ENCODE measurements at places on chromosomes 1 and 21. TPM values are rescaled to one million over a fixed set of nuclear protein-coding genes. Genes with fewer than 3 reads are reported as not detected.

The S100A1 gene
- not detected for total RNA-seq

- H3K27me3 ChIP-seq = no peaks in the 10 kb centered on the region
- no peak for DNase-seq
- no peak overlapping the region for H3K4me3 ChIP-seq
- no peaks in the 10 kb centered on the region for H3K4me1 ChIP-seq
- H3K36me3 ChIP-seq = no peaks in the 10 kb centered on the region
Observed at GRCh38 chr1:157487504-157487903, 64.8 kb downstream of the FCRL5 start.

GRCh38 chr1:22287946-22288520, 145.1 kb upstream of the WNT4 start:
- no peak overlapping the region for H3K4me3 ChIP-seq
- H3K36me3 ChIP-seq = no peaks in the 10 kb centered on the region
- DNase-seq = no peak
- H3K4me1 ChIP-seq = no peaks in the 10 kb centered on the region
- peaks cover 8% of the 10 kb centered on the region for H3K27me3 ChIP-seq

GRCh38 chr1:30785714-30786113, 28.1 kb upstream of the LAPTM5 start:
- no peak overlapping the region for H3K4me3 ChIP-seq
- DNase-seq = no peak
- no peaks in the 10 kb centered on the region for H3K36me3 ChIP-seq
- no peak overlapping the region for H3K27ac ChIP-seq

GRCh38 chr1:230679192-230679591, 34.7 kb downstream of the AGT start:
- no peaks in the 10 kb centered on the region for H3K27me3 ChIP-seq
- H3K4me3 ChIP-seq = no peak overlapping the region
- H3K4me1 ChIP-seq = peaks cover 4% of the 10 kb centered on the region

- no peak overlapping the region for H3K4me3 ChIP-seq
- no peak overlapping the region for H3K27ac ChIP-seq
- peak; percentile 44 for DNase-seq
Observed at GRCh38 chr1:60564916-60565750, 491.6 kb upstream of the C1orf87 start.

GRCh38 chr1:150383631-150384324, 19.8 kb downstream of the RPRD2 start:
- H3K36me3 ChIP-seq = no peaks in the 10 kb centered on the region
- H3K27ac ChIP-seq = no peak overlapping the region

DNA sequence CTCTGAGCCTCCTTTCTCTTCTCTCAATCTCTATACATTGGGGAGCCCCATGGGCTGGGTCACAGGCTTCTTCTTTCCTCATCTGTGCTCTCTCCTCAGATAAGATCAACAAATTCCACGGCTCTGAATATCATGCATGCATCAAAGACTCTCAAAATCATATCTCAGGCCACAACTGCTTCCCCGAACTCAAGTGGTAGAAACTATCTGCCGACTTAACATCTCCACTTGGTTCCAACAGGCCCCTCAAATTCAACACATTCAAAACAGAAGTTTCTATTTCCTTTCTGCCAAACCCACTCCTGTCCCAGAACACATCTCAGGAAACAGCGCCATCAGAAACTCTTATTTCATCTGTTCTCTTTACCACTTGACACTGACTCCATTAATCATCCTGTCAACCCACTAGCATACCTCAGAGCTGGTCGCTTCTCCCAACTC, 16.7 kb downstream of the DDX59 start:
- no peaks in the 10 kb centered on the region for H3K4me1 ChIP-seq
- DNase-seq = no peak
- H3K4me3 ChIP-seq = no peak overlapping the region
- no peaks in the 10 kb centered on the region for H3K27me3 ChIP-seq
- no peak overlapping the region for H3K27ac ChIP-seq

DNA sequence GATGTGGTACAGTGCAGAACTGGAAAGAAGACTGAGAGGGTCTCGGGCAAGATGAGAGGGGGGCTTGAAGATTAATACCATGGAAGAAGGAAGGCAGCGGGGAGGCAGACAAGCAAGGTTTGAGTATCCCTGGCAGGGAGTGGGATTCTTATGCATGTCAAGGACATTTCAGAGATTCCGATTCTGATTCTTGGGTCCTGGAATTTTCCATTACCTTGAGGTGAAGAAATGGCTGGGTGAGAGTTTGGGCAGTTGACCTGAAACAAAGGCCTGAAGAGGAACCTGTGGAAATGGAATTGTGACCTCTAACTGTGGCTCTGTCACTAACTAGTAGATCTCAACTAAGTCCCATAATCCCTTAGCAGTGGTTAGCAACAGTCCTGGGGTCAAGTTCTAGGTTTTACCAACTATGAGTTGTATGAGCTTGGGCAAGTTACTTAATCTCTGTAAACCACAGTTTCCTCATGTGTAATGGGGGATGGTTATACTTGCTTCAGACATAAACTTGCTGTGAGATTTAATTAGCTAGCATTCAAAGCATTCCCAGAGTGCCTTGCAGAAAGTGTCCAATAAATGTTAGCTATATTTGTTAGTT, 8.6 kb upstream of the ACTN2 start:
- no peaks in the 10 kb centered on the region for H3K4me1 ChIP-seq
- peaks cover 15% of the 10 kb centered on the region for H3K27me3 ChIP-seq
- no peak for DNase-seq
- no peak overlapping the region for H3K27ac ChIP-seq
- H3K4me3 ChIP-seq = no peak overlapping the region

The HLX gene
- total RNA-seq = 39.1 TPM

- DNase-seq = no peak
- H3K4me3 ChIP-seq = no peak overlapping the region
- H3K27ac ChIP-seq = no peak overlapping the region
Observed at GRCh38 chr1:23865543-23865930, 2.6 kb downstream of the FUCA1 start.

The ELF3 gene
- 0.29 TPM for total RNA-seq

The ACTA1 gene
- total RNA-seq = 0.22 TPM

The KRTAP19-1 gene
- total RNA-seq = not detected

GRCh38 chr1:109995536-109995935, 11.0 kb downstream of the AHCYL1 start:
- no peaks in the 10 kb centered on the region for H3K27me3 ChIP-seq
- no peaks in the 10 kb centered on the region for H3K4me1 ChIP-seq
- peaks cover 2% of the 10 kb centered on the region for H3K36me3 ChIP-seq
- DNase-seq = no peak

DNA sequence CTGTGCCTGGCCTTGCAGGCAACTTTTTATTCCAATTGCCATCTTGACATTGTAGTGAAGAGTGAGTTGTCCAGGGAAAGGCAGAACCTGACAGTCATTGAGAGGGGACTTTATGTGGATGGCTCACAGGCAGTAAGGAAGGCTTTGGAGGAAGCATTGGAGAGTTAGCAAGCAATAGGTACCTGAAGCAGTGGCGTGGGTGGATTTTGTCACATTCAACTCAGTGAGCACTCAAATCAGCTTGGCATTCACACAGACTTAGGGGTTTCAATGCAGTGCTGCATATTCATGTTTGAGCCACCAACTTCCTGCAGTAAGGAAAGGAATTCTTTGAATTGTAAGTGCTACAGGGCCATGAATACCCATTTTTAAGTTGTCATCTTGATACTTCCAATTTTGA, 69.0 kb downstream of the AK4 start:
- no peak overlapping the region for H3K27ac ChIP-seq
- H3K27me3 ChIP-seq = no peaks in the 10 kb centered on the region
- no peak overlapping the region for H3K4me3 ChIP-seq

- peaks cover 76% of the 10 kb centered on the region for H3K36me3 ChIP-seq
- DNase-seq = no peak
- no peaks in the 10 kb centered on the region for H3K27me3 ChIP-seq
- H3K4me1 ChIP-seq = no peaks in the 10 kb centered on the region
- H3K4me3 ChIP-seq = no peak overlapping the region
Observed at GRCh38 chr21:43797925-43798715, 8.7 kb downstream of the RRP1 start.

The FCRLA gene
- total RNA-seq = not detected

- H3K27ac ChIP-seq = no peak overlapping the region
- peak; percentile 13 for DNase-seq
- H3K36me3 ChIP-seq = no peaks in the 10 kb centered on the region
- no peaks in the 10 kb centered on the region for H3K27me3 ChIP-seq
- peaks cover 23% of the 10 kb centered on the region for H3K4me1 ChIP-seq
Observed at GRCh38 chr1:100950781-100951180, 54.9 kb downstream of the SLC30A7 start.

DNA sequence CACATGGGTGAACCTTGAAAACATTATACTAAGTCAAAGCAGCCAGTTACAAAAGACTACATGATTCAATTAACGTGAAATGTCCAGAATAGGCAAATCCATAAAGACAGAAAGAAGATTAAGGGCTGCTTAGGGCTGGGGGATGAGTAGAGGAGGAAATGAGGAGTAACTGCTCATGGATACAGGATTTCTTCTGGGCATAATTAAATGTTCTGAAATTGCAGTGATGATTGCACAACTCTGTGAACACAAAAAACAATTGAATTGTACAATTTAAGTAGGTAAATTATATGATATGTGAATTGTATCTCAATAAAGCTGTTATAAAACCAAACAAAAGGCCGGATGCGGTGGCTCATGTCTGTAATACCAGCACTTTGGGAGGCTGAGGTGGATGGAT, 52.2 kb downstream of the RERE start:
- no peaks in the 10 kb centered on the region for H3K27me3 ChIP-seq
- no peak overlapping the region for H3K27ac ChIP-seq
- no peak overlapping the region for H3K4me3 ChIP-seq
- peaks cover 11% of the 10 kb centered on the region for H3K4me1 ChIP-seq
- H3K36me3 ChIP-seq = no peaks in the 10 kb centered on the region
- no peak for DNase-seq

Measured in endothelial cell of umbilical vein (primary cell).